ENCODE measurements at places on chromosomes 1 and 21. TPM values are rescaled to one million over a fixed set of nuclear protein-coding genes. Genes with fewer than 3 reads are reported as not detected.

DNA sequence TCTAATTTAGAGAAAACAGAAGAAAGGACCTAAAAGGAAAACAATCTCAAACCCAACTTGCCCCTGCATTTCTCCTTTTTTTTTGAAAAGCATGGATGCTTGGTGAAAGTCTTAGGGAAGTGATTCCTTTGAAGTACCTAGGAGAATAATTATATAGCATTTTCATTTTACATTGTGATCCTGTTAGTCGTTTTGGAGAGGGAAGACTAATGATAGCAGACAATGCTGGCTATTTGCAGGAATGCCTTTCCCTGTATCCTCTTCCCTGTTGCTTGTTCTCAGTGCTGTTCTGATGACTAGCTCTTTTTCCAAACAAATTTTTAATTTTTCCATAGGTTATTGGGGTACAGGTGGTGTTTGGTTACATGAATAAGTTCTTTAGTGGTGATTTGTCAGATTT is 53.9 kb downstream of the LAMC1 start:
- DNase-seq = no peak

GRCh38 chr1:196608390-196609369 is at the start of gene KCNT2:
Gene KCNT2 (minus strand): TSS chr1:196608440. CDS start chr1:196608309, 131 bp downstream.
- peak; percentile 61 for DNase-seq

DNA sequence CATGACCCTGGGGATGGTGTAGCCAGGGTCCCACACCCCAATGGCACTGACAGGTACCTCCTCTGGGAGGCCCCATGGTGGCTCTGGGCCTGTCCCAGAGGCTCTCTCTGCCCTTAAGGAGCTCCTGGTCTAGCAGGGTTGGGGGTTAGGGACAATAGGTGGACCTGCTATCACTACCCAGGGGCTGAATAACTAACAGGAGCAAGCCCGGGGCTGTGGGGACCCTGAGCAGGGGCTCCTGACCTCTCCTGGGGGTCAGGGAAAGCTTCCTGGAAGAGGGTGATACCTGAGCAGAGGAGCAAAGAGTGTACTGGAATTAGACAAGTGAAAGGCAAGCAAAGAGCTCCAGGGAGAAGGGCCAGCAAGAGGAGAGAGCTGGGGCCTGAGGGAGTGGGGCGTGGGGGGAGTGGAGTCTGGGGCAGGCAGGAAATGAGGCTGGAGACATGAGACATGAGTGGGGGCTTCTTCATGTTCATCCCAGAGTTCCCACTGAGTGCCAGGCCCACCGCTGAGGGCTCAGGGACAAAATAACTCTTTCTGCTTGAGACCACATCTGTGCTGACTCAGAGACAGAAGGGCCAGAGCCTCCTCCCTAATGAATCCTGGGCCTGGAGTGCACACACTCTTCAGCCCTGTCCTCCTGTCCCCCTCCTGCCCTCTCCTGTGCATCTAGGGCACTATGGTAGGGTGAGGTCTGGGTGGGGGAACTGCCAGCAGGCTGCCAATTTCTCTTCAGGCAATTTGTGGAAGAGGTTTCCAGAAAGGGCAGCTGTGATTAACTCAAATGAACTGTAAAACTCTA is 517.6 kb downstream of the PTPRU start:
- DNase-seq = no peak

- DNase-seq = no peak
Measured at GRCh38 chr1:39344394-39345154, 140.1 kb downstream of the MACF1 start.

DNA sequence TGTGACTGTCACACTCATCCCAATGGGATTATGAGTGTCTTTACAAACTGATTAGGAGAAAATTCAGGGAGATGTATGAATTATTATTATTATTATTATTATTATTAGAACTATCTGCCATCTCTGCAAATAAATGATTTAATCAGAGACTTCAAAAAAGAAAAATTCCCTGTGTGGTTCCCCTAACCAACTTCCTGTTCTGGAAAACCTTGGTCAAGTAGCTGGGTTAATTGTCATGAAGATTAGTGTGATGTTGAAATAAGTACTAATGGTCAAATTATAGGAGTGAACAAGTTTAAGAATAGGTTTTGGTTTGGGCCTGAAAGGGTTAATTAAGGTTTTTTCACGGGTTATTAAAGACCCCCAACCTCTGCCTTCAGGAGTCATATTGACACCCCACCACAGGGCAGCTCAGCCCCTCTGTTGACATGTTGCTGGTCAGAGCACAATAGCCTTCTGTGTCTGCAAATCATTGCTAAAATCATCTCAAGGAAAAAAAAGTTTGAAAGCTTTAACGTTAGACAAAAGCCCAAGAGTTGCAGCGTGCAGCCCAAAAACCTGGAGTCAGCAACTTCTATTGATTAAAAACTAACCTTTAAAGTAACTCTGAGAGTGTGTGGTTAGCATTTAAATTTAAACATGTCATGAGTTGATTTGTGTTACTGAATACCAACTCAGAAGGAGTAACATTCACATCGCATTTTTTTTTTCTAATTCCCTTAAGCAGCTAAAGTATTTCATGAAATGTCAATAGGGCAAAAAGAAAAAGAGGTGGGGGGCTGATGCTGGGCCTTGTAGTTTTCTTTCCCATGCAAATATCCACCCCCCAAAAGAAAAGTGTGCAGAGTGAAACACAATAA is 272.5 kb downstream of the TM2D1 start:
- peak; percentile 47 for DNase-seq

DNA sequence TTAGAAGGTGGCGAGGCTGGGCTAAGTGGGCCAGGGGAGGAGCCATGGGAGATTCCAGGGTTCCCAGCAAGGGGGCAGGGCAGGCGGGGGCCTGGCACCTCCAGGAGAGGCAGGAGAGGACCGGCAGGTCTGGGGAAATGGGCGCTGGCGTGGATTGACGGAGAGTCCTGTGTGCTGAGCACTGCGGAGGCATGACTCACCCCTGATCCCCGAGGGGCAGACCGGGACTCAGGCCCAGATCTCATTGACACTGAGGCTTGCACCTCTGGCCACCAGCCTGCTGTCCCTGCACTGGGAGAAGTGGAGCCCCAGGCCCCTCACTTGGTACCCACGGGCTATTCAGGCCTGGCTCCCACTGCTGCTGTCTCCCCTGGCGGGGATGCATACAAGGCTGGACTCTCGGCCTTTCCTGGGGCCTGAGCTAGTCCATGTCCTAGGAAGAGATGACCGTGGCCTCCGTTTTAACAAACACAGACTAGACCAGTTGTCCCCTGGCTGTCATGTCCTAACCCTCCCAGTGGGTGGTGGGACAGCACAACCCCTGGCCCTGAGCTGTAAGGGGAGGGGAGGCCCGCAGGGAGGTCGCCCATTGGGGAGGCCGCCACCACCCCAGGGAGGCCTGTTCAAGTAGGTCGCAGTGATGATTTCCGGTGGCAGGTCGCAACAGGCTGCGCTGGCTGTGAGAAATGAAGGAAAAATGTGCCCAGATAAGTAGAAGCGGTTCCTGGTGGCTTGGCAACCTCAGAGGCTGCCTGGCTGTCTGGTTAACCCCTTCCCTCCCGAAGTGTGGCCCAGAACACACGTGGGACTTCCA is 39.7 kb downstream of the RIPK4 start:
- DNase-seq = peak; percentile 63

DNA sequence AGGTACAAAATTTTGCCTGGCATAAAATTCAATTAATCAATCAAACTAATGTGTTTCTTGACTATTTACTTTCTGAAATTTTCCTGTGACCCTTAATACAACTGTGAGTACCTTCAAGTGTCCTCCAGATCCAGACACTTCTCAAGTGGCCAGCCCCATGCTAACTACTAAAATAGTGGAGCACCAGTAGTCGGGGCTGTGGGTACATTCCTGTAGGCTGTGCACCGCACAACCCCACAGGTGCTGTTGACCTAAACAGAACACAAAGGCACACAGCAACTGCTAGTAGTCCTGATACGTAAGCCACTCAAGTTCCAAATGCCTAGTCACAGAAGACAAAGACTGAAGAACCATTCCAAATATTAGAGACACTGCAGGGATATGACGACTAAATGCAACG is 36.6 kb downstream of the TMEM50B start:
- no peak for DNase-seq

GRCh38 chr1:165539306-165539705 is 4.5 kb upstream of the LRRC52 start:
- no peak for DNase-seq

DNA sequence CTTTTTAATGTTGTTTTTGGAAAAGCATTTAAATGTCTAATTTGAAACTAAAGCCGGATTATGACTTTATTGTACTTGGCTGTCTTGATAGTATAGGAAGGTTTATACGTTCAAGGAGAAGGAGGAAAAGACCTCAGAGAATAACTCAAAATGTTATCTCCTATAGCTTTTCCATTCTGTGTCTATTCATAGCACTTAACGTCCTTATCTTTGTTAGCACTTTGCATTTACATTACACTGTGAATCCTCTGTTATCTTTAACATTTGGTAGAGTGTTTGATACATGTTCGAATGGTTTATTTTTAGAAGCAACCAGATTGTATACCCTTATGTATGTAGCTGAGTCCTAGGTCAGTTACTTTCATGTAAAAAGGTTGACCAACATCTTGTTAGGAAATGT is 50.8 kb upstream of the PODN start:
- DNase-seq = no peak

DNA sequence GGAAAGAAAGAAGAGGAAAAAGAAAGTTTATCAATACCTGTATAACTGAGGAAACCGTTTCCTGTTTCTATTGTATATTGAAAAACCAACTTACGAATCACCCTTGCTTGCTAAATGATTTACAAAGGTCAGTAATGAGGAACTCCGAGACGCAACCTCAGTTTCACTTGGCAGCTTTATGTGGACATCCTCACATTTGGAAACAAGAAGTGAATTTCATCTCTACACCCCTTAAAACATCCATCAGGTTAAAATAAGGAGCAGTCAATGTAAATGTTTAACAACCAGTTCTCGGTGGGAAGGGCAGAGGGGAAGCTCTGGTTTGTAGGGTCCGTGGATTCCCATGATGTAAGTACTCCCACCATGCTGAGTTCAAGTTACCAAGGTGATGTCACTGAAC is 481.7 kb upstream of the RUNX1 start:
- no peak for DNase-seq

DNA sequence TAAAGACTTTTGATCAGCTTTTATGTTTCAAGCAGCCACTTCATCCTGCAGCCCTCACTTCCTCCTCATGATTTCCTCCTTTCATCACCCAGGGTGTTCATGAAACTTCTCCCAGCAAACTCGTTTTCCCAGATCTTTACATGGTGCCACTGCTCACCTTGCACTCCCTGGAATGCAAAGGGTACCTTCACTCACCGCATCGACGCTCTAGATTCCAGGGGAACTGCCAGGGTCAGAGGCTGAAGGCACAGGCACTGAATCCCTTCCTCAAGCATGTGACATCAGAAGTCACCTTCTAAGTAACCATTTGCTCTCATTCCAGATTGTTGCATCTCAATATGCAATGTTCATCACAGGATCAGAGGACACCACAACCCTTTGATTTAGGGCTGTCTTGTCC is 82.8 kb downstream of the PRKAB2 start:
- no peak for DNase-seq

DNA sequence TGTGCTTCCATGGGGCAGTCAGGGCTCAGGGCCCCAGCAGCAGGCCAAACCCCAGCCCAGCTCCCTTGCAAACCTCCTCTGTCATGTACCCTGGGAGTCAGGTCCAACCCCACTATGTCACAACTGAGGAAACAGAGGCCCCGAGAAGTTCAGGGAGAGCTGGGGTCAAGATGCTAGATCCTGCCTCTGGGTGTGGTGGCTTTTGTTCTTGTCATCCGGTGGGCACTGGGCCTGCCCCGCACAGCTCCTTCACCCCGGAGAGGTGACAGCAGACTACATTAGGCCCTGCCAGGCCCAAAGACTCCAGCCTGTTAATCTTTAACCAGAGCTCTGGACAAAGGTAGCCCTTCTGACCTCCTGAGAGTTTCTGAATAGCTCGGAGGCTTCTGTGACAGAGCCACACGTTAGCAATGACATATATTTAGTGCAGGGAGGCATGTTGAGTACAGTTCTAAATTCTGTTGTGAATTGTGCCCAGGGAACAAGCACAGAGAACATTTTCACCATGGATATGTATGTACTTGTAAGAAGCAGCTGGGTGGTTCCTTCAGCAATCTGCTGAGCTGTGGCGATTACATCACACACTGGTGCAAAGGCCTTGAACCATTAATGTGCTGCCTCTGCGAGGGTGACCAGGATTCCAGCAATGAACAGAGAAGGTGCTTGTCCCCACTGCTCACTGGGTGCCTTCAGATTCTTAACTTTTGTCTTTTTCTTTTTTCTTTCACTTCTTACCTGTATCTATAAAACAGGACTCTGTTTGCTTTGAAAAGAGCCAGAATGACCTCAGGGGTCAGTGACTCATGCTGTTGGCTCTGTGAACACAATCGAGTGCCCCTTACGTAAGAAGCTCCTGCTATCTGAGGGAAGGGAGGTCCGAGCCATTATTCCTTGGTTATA is 102.8 kb downstream of the RHOU start:
- peak; percentile 95 for DNase-seq

DNA sequence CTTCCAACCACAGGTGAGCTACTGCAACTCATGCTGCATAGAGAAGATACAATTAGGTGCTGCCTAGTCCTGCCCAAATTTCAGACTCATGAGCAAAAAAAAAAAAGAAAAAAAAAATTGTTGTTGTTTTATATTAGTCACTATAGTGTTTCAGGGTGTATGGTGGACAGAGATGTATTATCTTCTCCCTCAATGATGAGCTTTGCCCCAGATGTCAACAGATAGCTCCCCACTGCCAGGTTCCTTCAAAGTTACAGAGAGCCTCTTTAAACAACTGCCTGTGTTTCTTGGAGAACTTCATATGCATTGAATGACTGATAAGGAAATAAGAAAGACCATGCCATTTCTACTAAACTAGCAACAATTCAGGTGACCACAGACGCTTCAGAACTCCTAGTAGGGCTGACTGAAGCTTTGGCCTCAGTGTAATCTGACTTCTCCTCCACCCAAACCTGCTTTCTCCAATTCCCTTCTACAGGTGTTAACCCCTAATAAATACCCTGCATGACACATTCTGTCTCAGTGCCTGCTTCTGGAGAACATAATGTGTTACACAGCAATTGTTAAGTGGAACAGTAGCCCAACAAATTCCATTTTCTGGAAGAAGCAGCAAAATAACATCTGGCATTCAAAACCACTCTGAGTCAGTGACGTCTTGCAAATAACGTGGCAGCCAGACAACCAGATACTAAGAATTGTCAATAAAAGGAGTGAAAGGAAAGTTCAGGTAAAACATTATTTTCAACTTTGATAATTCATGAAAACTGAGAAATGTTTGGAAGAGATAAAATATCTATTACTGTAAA is 147.7 kb downstream of the CDC42BPA start:
- DNase-seq = peak; percentile 32

- no peak for DNase-seq
Measured at GRCh38 chr21:43919283-43919682, 54.3 kb downstream of the AGPAT3 start.

GRCh38 chr1:30513396-30514136 is 209.8 kb downstream of the MATN1 start:
- no peak for DNase-seq

Gene PBX1
- total RNA-seq = 95.6 TPM

Gene HPDL
- total RNA-seq = 1.4 TPM

Gene GNG12
- 91.1 TPM for total RNA-seq

Gene SPATC1L
- 6.1 TPM for total RNA-seq

Gene FAM3B
- not detected for total RNA-seq

Gene DPT
- 8.8 TPM for total RNA-seq

Gene AGBL4
- total RNA-seq = not detected

Gene TESK2
- total RNA-seq = 2.0 TPM

Gene TAS1R1
- total RNA-seq = not detected

Gene HAO2
- not detected for total RNA-seq
